T-cell (primary cell): ENCODE measurements at places on chromosomes 2 and 18. TPM values are rescaled to one million over a fixed set of nuclear protein-coding genes. Genes with fewer than 3 reads are reported as not detected.

- peaks cover 74% of the 10 kb centered on the region for H3K36me3 ChIP-seq
- no peak overlapping the region for H3K27ac ChIP-seq
- DNase-seq: no peak
Observed at GRCh38 chr2:37215250-37215649, 16.1 kb downstream of the CEBPZ start.

DNA sequence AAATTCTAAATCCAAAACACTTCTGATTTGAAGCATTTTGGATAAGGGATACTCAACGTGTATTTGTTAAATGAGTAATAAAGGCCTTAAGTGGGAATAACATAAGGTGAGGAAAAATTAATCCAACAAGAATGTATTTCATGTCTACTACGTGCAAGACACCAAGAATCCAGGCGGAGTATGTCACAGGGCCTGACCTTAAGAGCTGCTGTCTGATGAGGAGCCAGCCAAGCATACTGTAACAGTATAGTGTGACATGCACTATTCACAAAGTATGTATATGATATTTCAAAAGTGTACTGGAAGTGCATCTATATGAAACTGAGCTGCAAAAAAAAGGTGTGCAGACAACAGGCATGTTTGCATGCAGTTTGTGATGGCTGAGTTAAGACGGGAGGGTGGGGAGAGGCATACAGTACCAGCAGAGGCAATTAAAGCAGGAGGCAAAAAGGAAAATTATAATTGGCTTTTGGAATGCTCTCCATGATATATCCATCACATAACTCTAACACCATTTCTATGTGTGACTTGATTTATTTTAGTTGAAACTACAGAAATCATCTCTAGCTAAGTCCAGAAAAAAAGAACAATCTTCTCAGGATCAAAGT is 18.2 kb downstream of the IWS1 start:
- peaks cover 6% of the 10 kb centered on the region for H3K4me1 ChIP-seq
- H3K36me3 ChIP-seq: peaks cover 28% of the 10 kb centered on the region
- no peak for DNase-seq
- H3K4me3 ChIP-seq: no peak overlapping the region
- no peak overlapping the region for H3K27ac ChIP-seq

GRCh38 chr2:3805201-3805939 is 102.0 kb downstream of the DCDC2C start:
- no peak overlapping the region for H3K27ac ChIP-seq
- no peaks in the 10 kb centered on the region for H3K4me1 ChIP-seq
- no peak for DNase-seq
- peaks cover 7% of the 10 kb centered on the region for H3K27me3 ChIP-seq
- no peaks in the 10 kb centered on the region for H3K36me3 ChIP-seq
- H3K4me3 ChIP-seq: no peak overlapping the region

DNA sequence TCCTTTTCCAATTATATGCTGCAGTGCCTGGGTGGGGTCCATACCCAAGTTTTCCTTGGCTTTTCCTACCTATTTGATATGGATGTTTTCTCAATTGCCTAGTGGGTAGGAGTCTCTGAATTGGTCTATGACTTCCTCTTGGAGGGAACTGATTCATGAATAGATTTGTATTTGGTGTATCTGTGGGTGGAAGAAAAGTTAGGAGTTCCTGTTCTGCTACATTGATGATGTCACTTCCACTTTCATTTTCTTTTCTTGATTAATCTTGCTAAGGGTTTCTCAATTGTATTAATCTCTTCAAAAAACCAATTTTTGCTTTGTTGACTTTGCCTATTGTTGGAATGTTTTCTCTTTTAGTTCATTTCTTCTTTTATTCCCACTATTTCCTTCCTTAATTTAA is 37.4 kb upstream of the SLC9A2 start:
- H3K36me3 ChIP-seq: no peaks in the 10 kb centered on the region
- H3K27ac ChIP-seq: no peak overlapping the region
- no peaks in the 10 kb centered on the region for H3K27me3 ChIP-seq
- H3K4me3 ChIP-seq: no peak overlapping the region

- no peaks in the 10 kb centered on the region for H3K4me1 ChIP-seq
- no peak for DNase-seq
- H3K27ac ChIP-seq: no peak overlapping the region
- peaks cover 3% of the 10 kb centered on the region for H3K36me3 ChIP-seq
- no peak overlapping the region for H3K4me3 ChIP-seq
- H3K27me3 ChIP-seq: no peaks in the 10 kb centered on the region
Observed at GRCh38 chr2:171469176-171469575, 35.1 kb downstream of the DCAF17 start.

DNA sequence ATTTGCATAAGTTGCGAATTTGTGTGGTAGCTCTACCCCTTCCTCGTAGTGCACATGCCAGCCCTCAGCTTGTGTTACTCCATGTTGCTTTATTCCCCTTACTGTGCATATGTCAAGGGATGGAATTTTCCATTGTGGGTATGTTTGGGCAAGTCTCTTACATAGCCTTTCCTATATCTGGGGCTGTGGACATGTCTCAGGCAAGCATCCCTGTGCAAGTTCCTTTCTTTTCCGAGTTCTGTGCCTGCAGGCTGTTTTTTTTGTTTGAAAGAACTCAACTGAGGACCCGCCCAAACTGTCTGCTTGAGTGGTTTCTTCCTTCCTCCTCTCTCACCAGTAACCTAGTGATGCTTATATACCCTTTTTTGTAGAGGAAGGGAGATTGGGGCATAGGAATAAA is 1739.1 kb upstream of the PIK3C3 start:
- no peaks in the 10 kb centered on the region for H3K27me3 ChIP-seq
- H3K4me3 ChIP-seq: no peak overlapping the region
- no peak for DNase-seq
- no peak overlapping the region for H3K27ac ChIP-seq

DNAH7 gene
- not detected for total RNA-seq
